ENCODE measurements at places on chromosomes 7 and 10. TPM values are rescaled to one million over a fixed set of nuclear protein-coding genes. Genes with fewer than 3 reads are reported as not detected.
A peak's percentile ranks its signal among the peaks of the same experiment; 100 is the strongest.

DNA sequence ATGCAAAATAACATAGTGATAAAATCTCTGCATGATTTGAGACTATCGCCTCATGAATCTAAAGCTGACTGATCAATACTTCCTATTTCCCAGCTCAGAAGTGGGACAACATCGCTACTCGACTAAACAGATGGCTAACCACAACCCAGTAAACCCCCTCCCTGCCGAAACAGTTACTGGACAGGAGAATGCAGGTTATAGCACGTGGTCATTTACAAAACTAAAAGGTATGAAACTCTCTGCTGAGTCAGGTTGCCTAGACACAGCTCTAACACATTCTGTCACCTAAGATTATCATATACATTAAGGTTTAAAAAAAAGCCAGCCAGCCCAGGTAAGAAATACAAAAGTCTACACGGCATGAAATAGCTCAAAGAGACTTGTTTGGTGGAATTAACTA lies 64.0 kb downstream of the CTBP2 start:
- no peak for DNase-seq

DNA sequence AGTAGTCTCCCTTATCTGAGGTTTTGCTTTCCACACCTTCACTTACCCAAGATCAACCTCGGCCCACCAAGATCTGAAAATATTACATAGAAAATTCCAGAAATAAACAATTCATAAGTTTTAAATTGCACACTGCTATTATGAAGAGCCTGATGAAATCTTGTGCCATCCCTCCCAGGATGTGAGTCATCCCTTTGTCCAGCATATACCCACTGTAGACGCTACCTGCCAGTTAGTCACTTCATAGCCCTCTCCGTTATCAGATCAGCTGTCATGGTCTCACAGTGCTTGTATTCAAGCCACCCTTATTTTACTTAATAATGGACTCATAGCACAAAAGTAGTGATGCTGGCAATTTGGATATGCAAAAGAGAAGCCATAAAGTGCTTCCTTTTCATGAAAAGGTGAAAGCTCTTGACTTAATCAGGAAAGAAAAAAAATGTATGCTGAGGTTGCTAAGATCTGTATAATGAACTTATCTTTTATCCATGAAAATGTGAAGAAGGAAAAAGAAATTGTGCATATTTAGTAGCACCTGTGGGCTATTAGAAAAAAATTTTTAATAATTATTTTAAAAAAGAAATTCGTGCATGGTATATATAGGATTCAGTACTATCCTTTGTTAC lies 9.8 kb upstream of the MRPS16 start:
- peak; percentile 69 for DNase-seq

- DNase-seq = no peak
These were observed 638.3 kb upstream of the TPK1 start for GRCh38 chr7:145474009-145474686.

C10orf105 gene
- not detected for total RNA-seq

DNA sequence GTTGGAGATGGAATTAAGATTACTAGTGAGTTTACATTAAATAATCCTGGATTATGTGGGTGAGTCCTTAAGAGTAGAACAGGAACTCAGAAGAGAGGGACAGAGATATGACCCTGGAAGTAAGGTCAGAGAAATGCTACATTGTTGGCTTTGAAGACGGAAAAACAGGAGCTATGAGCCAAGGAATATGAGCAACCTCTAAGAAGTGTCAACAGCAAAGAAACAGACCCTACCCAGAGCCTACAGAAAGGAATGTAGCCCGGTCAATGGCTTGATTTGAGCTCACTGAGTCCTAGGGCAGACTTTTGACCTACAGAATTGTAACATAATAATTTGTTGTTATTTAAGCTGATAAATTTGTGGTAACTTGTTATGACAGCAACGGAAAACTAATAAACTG lies 304.9 kb downstream of the IPMK start:
- DNase-seq = no peak

- no peak for DNase-seq
These were observed 334.8 kb upstream of the GALNT17 start for GRCh38 chr7:70797109-70797514.

- peak; percentile 2 for DNase-seq
These were observed 26.3 kb upstream of the COL1A2 start for GRCh38 chr7:94368371-94368791.

THAP5 gene
- 12.6 TPM for total RNA-seq

DNA sequence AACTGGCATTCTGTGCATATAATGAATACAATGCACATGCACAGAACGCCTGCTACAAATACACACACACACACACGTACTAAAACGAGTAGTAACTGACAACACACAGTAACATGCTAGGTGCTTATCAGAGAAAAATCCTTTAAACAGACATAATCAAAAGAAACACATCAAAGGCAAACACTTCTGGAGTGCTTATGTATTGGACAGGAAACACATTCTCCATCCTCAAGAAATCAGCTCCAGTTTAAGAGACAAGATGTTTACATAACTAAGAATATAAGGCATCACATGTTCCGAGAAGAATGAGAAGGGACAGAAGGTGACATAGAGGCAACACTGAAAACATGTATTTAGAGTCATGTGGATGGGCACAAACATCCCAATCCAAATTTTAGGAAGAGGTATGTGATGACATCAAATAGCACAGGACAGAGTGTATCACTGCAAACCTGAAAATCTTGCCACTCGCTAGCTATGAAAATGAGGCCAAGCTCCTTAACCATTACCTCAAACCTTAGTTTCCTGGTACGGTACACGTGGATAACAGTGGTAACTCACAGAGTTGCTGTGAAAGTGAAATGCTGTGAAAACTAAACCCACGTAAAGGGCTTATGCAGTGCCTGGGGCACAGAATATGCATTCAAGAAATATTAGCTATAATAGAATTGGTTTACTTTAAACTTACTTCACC lies 619.6 kb downstream of the PARD3 start:
- no peak for DNase-seq

MKRN1 gene
- 29.7 TPM for total RNA-seq

CRYGN gene
- total RNA-seq = not detected

All from MG63 (cell line).